ENCODE measurements at places on chromosomes 5 and 9. TPM values are rescaled to one million over a fixed set of nuclear protein-coding genes. Genes with fewer than 3 reads are reported as not detected.

ZNF879 gene
- 13.2 TPM for total RNA-seq

BDP1 gene
- 63.9 TPM for total RNA-seq

DDX4 gene
- not detected for total RNA-seq

SLC36A3 gene
- not detected for total RNA-seq

RGS7BP gene
- not detected for total RNA-seq

MARCHF6 gene
- total RNA-seq, result 201 TPM

DNA sequence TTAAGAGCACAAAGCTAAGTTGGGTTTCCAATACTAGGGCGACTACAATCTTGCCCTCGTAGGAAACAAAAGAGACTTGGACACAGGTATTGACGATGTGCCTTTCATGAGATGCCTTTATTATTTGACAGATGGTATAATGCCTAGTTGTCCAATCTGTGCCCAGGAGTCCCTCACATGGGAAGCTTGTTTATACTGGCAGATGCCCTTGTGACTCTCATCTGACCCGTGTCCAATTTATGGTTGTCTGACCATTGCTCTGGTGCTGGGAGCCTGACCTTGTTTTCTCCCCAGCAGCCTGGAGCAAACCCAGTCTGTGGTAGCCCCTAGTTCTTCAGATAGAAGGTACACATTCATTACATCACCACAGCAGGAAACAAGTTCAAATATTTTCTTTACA, 511.7 kb downstream of the AGTPBP1 start:
- no peak overlapping the region for H3K4me3 ChIP-seq
- H3K27me3 ChIP-seq, result no peaks in the 10 kb centered on the region
- no peaks in the 10 kb centered on the region for H3K4me1 ChIP-seq
- H3K27ac ChIP-seq, result no peak overlapping the region

DNA sequence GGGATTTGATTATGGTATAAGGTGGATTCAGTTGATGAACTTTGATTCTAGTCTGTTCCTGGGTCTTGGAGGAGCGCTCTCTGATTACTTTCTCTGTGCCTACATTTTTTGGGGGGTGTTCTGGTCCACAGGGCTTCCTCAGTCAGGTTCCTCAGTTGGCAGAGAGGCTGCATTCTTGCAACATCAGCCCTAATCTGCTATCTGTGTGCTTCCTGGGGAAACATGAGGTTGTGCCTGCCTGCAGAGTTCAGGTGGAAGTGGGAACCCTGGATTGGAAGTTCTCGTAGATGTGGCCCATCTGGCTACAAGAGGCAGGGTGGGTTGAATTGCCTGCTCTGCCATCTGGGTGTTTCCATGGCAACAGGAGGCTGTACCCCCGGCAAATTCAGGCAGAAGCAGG, 24.5 kb downstream of the POLK start:
- no peaks in the 10 kb centered on the region for H3K4me1 ChIP-seq
- DNase-seq, result no peak
- H3K36me3 ChIP-seq, result peaks cover 8% of the 10 kb centered on the region
- H3K4me3 ChIP-seq, result no peak overlapping the region

DNA sequence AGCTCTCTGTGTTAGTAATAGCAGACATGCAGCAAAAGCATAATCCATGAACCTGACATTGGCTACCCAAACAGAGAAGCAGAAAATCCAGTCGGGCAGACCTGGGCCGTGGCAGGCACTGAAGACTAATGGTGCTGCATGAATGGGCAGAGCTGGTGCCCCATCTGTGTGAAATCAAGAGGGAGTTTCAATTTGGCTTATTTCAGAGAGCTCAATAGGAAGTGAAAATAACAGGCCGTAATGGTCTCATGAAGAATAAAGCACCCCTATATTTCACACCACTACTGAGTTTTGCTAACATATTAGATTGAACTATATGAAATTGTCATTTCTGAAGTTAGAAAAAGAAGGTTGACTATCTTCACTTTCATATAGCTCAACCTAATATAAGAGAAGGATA, 149.7 kb downstream of the ENC1 start:
- H3K4me3 ChIP-seq, result no peak overlapping the region
- H3K27ac ChIP-seq, result peak overlapping the region; percentile 29
- peak; percentile 76 for DNase-seq

DNA sequence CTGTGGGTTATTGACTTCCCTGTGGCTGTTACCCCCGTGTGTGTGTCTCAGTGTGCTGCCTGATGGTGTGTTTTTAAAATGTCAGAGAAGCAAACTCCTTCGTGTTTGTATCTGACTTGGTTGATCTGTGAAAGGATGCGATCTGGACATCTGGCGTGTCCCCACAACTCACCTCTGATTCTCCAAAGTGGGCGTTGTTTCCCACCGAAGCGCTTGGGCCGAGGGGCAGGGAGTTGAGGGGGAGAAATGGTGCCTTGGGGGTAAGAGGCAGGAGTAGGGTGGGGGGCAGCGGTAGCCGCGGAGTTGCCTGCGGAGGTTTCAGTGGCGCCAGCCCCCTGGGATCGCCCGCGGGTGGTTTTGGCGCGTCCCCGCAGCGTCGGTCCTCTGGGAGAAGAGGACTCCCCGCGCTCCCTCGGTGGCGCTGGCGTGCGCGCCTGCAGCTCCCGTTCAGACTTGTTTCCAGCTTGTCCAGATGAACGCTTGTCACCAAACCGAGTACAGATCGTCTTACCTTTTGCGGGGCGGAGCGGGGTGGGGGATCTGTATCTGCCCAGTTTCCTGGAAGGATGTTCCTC, 1.1 kb downstream of the MAST4 start:
- H3K4me3 ChIP-seq, result peak overlapping the region; percentile 70
- peaks cover 49% of the 10 kb centered on the region for H3K27me3 ChIP-seq
- DNase-seq, result peak; percentile 57
- H3K27ac ChIP-seq, result no peak overlapping the region

DNA sequence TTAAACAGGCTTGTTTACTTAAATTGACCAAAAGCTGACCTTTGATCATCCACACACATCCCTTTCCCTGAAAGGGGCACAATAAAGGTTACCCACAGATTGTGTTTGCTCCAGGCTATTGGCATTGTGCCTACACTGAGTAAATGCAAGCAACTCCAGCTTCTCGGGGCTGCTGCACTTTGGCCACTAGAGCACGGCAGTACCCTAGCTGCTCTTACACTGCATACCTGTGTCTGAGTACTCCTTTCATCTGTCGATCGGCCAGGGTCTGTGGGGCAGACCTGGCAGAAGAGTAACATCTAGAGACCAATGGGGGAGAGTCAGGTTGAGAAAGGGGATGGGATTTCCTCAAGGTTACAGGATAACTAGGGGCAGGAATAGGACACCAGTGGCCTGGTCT, 281.9 kb upstream of the NMUR2 start:
- no peaks in the 10 kb centered on the region for H3K36me3 ChIP-seq
- no peaks in the 10 kb centered on the region for H3K27me3 ChIP-seq
- no peak overlapping the region for H3K27ac ChIP-seq
- H3K4me1 ChIP-seq, result no peaks in the 10 kb centered on the region
- no peak overlapping the region for H3K4me3 ChIP-seq

GRCh38 chr5:151208481-151208914, 15.4 kb downstream of the CCDC69 start:
- peak overlapping the region; percentile 54 for H3K27ac ChIP-seq
- peaks cover 66% of the 10 kb centered on the region for H3K4me1 ChIP-seq
- no peak for DNase-seq

DNA sequence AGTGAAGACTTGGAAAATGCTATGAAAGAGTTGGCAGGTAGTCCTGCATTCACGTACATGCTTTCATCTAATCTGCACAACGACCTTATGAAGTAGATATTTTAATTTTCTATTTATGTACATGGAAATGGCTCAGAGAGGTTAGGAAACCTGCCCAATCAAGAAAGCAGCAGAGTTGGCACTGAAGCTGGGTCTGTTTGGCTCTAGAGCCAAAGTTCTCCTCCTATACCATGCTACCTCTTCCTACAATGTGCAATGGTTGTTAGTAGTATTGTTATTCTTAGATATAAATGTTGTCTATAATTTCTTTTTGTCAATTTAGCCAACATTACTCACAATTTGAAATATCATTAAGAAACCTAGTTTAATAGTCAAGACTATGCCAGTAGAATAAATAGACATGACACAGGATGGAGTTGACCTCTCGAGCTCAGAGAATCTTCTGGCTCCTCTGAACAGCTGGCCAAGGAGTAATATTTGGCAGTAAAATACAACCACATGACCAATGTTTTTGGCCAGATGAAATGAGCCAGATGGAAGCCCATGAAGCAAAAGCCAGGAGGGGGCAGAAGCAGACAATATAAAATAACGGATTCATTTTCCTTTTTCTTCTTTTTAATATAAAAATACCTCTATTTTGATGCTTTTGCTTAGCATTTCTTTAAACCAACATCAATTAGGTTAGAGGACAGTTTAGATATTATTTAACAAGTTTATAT, 542.3 kb downstream of the PDE4D start:
- no peaks in the 10 kb centered on the region for H3K4me1 ChIP-seq
- no peaks in the 10 kb centered on the region for H3K36me3 ChIP-seq
- H3K27me3 ChIP-seq, result no peaks in the 10 kb centered on the region
- no peak overlapping the region for H3K27ac ChIP-seq
- no peak for DNase-seq

GRCh38 chr9:129185991-129186390, 7.9 kb upstream of the IER5L start:
- no peaks in the 10 kb centered on the region for H3K36me3 ChIP-seq
- no peak overlapping the region for H3K4me3 ChIP-seq
- DNase-seq, result no peak

DNA sequence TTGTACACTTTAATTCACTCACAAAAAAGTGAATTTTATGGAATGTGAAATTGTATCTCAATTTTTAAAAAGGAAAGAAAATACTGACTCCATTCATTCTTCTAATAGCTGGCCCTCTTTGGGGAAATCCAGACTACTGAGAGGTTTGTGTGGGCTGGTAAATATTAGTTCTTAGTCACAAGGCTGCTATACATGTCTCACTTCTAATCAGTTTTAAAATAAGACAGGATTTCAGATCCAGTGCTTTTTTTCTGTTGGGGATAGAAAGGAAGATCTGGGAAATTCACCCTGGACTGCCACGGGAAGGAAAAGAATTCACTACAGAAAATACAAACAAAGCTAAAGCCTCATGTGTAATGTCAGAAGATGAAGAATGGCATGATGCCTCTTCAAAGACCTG, 32.7 kb upstream of the ADAMTSL1 start:
- H3K36me3 ChIP-seq, result no peaks in the 10 kb centered on the region
- DNase-seq, result no peak
- H3K4me3 ChIP-seq, result no peak overlapping the region

DNA sequence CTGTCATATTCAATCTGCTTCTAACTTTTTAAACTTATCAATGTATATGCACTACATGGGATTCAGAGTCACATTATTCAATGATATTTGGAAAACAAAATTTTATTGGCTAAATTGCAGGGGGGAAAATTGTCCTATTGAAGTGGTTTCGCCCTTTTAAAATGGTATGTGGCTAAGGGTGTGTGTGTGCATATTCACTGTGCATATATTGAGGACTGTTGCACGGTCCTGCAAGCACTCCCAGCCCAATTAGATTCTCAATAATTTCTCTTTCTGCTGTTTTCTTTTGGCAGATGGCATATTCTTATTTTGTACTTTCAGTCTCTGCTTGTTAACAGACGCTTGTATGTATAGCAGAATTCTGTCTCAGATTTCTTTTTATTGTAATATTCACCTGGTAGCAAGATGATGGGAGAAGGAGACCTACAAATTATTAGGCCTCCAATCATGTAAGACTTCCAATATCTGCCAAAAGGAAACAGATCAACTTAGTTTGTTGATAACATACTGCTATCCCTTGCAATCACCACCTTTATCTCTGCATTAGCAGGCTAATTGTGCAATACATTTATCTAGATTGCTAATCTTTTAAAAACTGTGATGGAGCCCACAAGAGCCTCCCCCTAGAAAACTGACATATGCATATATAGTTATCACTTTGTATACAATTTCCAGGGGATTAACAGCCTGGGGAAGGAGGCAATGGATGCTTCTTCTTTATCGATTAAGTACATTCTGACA, 411.5 kb downstream of the PLK2 start:
- H3K4me1 ChIP-seq, result no peaks in the 10 kb centered on the region
- H3K36me3 ChIP-seq, result no peaks in the 10 kb centered on the region
- H3K4me3 ChIP-seq, result no peak overlapping the region
- H3K27me3 ChIP-seq, result no peaks in the 10 kb centered on the region

DNA sequence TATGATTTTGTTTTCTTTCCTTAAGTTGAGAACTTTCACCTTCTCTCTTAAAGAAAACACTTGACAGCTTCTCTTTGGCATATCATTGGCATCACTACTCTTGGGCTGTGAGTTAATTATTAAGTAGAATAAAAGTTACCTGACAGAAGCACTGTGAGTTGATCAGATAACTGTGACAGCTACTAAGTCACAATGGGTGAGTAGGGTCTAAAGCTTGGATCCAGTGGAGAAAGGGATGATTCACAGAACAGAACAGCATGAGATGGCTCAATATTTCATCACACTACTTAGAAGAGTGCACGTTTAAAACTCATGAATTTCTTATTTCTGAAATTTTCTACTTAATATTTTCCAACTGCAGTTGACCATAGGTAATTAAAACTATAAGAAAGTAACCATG, 268.5 kb upstream of the NMUR2 start:
- no peak overlapping the region for H3K4me3 ChIP-seq
- no peaks in the 10 kb centered on the region for H3K36me3 ChIP-seq
- no peaks in the 10 kb centered on the region for H3K27me3 ChIP-seq

DNA sequence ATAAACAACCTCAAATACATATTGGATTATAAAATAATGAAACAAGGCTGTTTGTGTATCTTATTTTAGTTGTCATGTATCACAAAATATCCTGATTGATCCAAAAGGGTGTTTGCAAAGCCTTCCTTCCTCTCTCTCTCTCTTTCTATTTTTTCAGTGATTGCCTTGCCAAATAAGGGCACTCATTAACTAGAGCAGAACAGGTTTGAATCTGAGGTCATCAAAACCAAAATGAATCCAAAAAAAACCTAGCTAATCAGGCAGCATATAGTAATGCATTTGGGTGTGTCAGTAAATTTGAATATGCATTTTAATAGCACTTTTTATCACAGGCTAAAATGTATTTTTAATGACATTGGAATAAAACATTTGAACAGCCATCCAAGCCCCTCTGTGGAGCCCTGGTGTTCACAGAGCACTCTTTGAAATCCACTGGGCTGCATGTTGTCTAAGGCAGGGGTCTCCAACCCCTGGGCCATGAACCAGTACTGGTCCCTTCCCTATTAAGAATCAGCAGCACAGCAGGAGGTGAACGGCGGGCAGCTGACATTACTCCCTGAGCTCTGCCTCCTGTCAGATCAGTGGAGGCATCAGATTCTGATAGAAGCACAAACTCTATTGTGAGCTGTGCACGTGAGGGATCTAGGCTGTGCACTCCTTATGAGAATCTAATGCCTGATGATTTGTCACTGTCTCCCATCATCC, 171.8 kb upstream of the RAI14 start:
- H3K4me1 ChIP-seq, result no peaks in the 10 kb centered on the region
- H3K36me3 ChIP-seq, result no peaks in the 10 kb centered on the region
- H3K27ac ChIP-seq, result no peak overlapping the region
- no peak overlapping the region for H3K4me3 ChIP-seq

- H3K36me3 ChIP-seq, result no peaks in the 10 kb centered on the region
- no peak overlapping the region for H3K4me3 ChIP-seq
- H3K27ac ChIP-seq, result no peak overlapping the region
- no peaks in the 10 kb centered on the region for H3K27me3 ChIP-seq
- no peak for DNase-seq
These were observed 28.2 kb downstream of the RETREG1 start for GRCh38 chr5:16588434-16589214.

All from B cell (primary cell).